ENCODE measurements at places on chromosomes 2 and 18.

DNA sequence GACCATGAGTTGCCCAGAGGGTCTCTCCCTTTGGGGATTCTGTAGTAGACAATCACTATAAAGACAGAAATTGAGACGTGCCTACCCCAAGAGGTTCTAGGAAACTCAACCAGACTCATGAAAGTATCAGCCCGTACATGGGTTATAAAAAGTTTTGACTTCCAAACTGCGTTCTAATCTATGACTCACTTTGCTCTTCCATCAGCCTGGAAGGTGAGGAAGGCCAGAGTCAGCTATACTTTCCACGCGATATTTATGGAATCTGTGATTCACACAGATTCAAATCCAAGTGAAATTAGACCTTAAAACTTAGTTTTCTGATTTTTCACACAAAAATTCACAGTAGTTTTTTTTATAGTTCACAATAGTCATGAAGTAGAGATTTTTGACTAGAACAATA lies 7.7 kb upstream of the LYPD1 start:
- DNase-seq, result peak; percentile 74

DNA sequence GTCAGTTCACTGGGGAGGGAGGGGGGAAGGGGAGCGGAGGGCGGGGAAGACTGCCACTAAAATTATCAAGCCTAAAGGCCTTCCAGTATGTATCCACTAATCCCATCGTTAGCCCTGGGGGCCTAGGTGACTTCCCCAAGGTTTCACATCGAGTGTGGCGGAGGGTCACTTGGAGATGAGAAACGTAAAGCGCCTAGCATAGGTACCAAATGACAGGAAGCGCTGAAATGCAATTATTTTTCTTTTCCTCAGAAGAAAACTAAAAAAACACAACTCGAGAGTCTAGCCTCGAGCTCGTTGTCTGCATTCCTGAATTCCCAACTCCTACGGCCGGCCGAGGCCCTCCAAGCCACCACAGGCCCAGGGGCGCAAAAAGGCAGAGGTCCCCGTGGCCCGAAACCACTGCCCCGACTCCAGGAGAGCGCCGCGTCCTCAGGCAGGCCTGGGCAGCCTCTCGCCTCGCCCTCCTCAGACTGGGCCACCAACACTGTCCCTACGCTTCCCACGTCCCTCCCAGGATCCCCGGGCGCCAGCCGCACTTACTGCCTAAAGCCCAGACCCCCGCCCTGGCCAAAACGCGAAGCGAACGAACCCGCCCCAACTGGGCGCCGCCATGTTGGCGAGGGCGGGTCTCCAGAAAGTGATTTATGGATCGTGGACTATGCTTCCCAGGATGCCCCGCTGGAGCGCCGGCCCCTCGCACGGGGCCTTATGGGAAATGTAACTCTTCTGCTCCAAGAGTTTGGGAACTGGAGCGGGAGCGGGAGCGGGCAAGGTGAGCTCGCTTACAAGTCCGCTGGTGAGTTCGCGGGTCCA lies at the start of gene USP40:
TSS of gene USP40 (minus strand) at position 642 of the 816 bp plus-strand sequence. CDS start 1,228 bp downstream, outside the sequence.
- peak; percentile 92 for DNase-seq

- DNase-seq, result peak; percentile 39
Measured at GRCh38 chr18:45621061-45621511, 5.8 kb downstream of the SLC14A2 start.

DNA sequence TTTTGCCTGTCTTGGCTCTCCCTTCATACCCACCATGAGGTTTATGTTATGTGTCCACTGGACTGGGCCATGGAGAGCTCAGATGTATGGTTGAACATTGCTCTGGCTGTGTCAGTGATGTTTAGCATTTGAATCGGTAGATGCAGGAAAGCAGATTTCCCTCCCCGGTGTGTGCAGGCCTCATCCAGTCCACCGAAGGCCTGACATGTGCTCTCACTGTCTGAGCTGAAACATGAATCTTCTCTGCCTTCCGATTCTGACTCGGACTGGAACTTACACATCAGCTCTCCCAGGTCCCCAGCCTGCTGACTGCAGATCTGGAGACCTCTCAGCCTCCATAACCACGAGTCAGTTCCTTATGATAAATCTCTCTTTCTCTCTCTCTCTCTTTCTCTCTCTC lies 72.4 kb upstream of the SLC66A3 start:
- no peak for DNase-seq

DNA sequence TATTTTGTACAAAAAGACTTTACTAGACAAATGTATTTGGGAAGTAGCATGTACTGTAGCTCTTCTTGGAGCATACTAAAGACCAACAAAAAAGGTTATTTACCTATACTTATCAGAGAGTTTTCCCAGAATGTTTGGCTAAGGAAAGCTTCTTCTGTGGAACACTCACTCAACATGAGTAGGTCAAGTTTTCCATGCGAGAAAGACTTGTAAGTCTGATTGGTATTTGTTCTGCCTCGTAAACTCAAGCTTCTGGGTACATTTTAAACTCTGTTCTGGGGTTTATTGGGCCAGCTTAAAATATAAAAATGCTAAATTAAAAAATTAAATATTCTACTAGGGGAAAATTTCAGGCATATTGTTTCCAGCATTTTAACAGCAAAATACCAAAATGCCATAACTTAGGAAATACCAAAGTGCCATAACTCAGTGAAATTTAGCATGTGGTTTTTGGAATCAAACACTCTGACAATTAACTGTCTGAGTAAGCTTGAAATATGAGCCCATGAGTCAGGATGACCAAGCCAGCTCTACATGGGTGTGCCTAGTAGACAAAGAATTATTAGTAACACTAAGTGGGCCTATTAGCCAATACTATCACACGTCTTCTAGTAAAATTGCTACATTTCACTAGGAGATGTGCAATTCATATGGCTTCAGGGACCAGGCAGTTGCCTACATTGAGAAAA lies 47.3 kb upstream of the SERPINE2 start:
- DNase-seq, result peak; percentile 98

GRCh38 chr2:116160657-116161056 lies 1653.8 kb upstream of the DDX18 start:
- DNase-seq, result no peak

DNA sequence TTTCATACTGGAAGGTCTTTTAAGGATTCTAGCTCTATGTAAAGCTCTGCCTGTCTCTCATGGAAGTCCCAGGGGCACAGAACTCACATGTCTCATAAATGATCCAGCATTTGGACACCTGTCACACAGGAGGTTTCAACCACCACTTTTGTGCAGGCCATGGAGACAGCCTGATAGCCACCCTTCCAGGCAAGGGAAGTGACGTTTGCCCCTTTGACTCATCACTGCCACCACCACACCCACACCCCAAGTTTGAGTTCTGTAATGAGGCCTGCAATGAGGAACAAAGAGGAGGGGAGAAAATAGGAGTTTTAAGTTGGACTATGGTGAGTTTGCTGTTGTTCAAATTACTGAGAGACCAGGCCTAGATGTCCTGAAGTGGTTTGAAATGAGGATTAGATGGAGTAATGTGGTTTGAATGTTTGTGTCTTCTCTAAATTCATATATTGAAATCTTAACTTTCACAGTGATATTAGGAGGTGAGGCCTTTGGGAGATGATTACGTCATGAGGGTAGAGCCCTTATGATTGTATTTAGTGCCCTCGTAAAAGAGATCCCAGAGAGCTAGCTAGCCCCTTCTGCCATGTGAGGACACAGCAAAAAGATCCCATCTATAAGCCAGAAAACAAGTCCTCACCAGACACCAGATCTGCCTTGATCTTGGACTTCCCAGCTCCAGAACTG lies 175.3 kb upstream of the EPHA4 start:
- no peak for DNase-seq

DNA sequence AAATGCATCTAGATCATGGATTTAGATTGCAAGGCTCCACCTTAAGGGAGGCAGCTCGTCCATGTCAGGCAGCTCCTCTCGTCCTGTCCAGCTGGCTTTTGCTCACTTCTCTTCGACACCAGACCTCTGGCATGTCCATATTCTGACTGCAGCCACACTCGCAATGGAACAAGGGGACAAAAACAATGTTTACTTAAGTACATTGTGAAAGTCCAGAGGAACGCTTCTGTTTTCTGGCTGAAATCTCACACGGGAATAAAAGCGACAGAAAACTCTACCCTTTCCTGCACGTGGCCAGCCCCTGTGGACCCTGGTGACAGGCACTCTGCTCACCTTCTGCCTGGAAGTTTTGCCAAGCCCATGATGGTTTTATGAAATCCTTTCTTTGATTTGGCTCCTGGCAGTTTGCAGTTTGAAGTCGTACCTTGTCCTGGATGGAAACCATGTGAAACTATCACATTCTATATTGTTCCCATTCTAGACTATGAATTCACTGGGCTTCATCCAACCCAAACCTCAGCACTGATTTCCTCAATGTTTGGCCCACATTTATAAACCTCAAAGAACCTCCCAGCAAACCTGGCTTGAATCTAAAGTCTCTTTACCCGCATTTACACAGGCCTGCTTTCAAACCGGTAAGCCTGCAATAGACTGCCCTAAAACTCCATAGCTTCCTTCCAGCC lies 134.3 kb upstream of the PIEZO2 start:
- no peak for DNase-seq

DNA sequence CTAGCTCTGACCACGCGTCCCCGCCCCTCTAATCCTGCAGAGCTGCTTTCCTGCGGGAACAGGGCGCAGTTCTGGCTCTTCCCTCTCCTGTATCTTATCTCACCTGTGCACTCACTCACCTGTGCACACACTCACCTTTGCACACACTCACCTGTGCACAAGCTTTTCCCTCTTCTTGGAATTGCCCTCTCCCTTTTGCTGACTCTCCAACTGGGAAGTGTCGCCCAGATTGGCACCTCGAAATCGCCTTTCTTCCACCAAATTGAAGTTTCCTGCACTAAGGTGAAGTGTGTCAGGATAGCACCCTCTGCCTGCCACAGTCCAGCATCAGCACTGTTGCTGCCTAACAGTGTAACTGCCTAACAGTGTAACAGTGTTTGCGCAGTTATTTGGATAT lies 566 bp upstream of the CMPK2 start:
- DNase-seq, result peak; percentile 36

DNA sequence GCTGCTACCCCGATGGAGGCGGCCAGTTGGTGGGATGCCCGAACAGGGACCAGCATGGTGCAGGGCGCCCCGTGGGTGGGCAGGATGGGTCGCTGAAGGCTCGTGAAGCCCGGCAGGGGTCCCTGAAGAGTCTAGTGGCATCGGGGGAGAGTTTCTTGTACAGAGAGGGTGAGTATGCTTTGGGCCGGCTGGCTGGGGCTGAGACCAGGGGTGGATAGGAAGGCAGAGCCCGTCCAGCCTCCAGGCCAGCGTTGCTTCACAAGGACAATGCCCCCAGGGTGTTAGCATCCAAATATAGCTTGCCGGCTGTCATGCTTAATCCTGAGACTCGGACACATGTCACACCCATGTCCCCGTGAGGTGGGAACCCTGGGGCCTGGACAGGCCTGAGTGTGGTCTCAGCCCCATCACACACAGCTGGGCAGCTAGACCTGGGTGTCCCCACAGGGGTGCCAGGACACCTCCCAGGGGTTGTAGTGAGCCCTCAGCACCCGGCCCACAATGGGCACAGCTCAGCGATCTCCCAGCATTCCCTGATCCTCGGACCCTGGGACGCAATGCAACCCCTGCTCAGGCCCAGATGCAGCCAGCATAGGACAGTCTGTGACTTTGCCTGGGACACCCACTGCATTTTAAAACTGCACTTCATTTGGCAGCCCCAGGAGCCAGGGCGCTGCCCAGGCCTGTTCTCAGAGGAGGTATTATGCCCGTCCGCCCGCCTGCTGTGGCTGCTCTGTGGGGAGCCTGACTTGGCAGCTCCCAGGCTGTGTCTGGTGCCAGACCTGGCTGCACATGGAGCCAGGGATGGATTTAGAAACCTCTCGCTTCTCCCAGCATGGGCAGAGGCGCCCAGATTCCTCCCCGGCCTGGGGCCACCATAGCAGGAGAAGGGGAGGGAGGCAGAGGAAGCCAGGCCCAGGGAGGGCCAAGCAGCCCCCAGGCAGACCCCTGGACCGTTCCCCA lies 36.4 kb downstream of the RAMP1 start:
- no peak for DNase-seq

GRCh38 chr18:5198311-5198710 lies 1.3 kb upstream of the AKAIN1 start:
- no peak for DNase-seq

DNA sequence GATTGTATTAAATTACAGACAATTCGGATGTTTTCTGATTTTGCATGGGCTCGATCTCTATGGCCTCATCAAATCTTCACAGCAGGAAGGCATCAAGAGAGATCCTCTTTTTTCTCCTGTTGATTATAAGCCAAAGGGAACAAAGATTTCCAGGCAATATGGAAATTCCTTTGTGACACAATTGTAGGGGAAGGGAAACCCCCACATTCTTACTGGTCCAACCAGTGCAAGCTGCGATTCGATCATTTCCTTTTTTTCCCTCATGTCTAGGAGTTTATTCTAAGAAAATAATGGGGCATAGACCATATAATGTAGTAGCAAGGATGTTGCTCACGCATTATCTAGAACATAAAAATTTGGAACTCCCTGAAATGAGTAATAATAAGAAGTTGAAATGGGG lies 87.7 kb downstream of the LYPD6 start:
- DNase-seq, result no peak

GRCh38 chr2:6878549-6878948 lies 972 bp downstream of the RSAD2 start:
- DNase-seq, result no peak

GRCh38 chr2:184338771-184339170 lies 259.6 kb upstream of the ZNF804A start:
- DNase-seq, result no peak

DNA sequence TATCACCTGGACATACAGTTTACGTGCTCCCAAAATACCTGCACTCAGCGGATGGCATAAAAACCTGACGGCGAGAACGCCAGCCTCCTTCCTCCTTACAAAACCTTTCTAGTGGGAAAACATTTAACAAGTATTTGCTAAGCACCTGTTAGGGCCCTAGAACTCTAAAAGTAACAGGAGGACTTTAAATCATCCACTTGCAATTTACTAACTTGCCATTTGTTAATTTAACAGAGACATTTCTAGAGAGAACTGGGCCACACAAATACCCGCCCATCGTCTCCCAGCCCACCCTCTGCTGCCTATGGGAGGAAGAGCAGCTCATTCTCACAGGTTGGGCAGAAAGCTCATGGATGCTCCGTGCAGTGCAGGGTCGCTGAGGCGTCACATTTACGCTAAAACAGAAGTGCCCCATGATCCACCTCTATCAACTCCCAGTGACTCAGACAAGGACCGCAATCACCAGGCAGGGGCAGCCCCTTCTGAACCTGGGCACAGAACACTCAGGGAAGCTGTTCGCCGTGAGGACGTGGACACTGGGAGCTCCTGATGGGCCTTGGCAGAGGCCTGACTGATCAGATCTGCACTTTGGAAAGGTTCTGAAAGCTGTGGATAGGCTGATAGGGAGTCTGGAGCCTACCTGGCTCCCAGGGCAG lies 106.9 kb downstream of the HDAC4 start:
- DNase-seq, result no peak

DNA sequence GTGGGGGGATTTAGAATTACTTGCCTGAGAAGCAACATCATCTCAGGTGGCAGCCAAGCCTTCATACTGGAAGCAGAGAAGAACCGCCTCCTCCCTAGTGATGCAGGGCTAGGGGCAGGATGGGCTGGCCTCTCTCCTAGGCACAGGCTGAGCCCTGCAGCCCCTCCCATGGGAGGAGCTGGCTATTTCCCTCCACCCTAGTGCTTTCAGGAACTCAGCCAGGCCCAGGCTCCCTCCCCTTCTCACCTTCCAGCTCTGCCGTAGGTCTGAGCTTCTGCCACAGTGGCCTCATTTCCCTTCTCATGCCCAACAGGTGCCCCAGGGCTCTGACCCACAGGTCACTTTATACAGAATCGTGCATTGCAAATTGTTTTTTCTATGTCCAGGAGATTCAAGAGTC lies 31.0 kb downstream of the CENPA start:
- DNase-seq, result no peak

Measured in fibroblast of skin of abdomen (primary cell).